ENCODE measurements at places on chromosomes 7 and 10.

- DNase-seq, result no peak
These were observed 316.4 kb downstream of the DNAJB6 start for GRCh38 chr7:157652954-157653826.

- no peak for DNase-seq
These were observed 39.5 kb downstream of the ERCC6 start for GRCh38 chr10:49499305-49499851.

DNA sequence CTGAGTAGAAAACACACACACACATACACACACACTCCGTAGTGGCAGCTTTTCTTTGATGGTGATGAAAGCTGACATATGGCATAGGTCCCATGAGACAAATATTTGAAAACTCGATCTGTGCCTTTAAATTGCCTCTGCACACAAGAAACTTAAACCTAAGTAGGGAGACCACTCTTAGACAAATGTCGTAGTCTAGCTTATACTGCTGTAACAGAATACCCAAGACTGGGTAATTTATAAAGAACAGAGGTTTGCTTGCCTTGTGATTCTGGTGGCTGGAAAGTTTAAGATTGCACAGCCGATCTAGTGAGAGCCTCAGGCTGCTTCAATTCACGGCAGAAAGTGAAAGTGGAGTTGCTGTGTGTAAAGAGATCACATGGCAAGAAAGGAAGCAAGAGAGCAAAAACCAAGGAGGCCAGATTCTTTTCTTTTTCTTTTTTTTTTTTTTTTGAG is 489.4 kb upstream of the SORCS1 start:
- DNase-seq, result peak; percentile 81

- DNase-seq, result no peak
These were observed 12.3 kb downstream of the TCF7L2 start for GRCh38 chr10:112962343-112962742.

- no peak for DNase-seq
These were observed 9.9 kb downstream of the KCNH2 start for GRCh38 chr7:150968056-150968733.

- DNase-seq, result no peak
These were observed 249.6 kb downstream of the PLXDC2 start for GRCh38 chr10:20065814-20066213.

GRCh38 chr10:79473496-79474095 is 28.2 kb upstream of the ZCCHC24 start:
- DNase-seq, result no peak

DNA sequence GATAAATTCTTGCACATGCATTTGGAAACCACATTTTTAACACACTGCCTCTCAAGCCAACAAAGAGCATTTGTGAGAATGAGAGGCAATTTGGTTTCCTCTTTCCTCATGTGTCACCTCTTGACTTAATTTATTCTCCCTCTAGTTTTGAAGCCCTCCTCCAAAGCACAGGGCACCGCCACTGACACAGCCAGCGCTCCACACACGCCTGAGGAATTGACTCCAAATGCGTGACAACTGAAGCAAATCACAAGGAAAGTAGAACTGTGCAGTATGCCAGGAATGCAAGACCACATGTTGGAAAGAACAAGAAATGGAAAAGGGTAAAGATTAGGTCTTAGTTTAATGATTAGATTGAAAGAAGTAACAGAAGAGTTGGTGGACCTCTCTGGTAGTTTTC is 173.3 kb downstream of the LSM5 start:
- no peak for DNase-seq

DNA sequence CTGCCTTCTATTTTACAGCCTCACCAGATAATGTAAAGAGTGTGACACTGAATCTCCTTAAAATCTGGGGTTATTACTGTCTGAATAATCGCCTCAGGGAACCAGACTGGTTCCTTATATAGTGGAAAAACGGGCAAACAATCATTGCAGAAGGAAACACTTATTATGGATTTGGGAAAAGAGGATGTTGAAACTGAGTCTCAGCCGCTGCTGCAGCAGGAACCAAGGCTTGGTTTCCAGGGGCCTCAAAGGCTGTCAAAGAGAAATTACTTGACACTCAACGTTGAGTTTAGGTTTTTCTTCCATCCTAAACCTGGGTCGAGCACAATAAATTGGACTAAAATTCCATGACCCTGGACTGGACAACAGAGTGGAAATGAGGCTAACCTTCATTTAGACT is 103.8 kb upstream of the AHR start:
- no peak for DNase-seq

- DNase-seq, result no peak
These were observed 93.9 kb downstream of the PDGFA start for GRCh38 chr7:425794-426188.

DNA sequence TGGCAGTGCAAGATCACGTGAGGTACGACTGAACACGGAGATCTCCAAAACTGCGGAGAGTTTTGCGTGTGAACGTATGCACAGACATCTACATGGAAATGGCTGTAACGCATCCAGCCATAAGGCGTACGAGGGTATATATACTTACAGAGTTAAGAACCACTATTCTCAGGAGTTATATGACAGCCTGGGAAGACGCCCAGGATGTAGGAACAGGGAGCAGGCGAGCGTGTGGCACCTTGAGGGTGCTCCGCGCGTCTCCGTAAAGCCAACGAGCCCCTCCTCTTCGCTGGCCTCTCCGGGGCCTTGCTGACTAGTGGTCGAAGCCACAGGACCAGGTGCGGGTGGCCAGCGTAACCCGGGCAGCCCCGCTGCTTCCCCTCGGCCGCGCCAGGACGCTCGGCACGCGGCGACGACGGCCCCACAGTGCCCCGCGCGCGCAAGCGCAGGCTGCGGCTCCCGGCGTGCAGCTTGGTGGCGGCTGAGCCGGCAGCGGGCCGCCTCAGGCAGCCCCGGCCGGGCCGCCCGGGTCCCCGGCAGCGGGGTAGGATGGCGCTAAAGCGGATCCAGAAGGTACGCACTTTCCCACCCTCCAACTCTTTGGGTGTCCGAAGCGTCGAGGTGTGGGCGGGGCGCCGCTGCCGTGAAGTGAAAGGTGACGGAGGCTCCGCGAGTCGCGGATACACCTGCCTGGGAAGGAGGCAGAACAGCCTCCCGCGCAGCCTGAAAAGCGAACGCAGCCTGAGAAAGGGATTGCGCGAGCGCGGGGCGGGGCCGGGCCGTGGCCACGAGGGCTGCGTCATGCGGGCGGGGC is at the start of gene UBE2D4:
UBE2D4 (plus strand) TSS at position 453 of the 814 bp plus-strand sequence; CDS start at position 550, 97 bp downstream.
- peak; percentile 96 for DNase-seq

DNA sequence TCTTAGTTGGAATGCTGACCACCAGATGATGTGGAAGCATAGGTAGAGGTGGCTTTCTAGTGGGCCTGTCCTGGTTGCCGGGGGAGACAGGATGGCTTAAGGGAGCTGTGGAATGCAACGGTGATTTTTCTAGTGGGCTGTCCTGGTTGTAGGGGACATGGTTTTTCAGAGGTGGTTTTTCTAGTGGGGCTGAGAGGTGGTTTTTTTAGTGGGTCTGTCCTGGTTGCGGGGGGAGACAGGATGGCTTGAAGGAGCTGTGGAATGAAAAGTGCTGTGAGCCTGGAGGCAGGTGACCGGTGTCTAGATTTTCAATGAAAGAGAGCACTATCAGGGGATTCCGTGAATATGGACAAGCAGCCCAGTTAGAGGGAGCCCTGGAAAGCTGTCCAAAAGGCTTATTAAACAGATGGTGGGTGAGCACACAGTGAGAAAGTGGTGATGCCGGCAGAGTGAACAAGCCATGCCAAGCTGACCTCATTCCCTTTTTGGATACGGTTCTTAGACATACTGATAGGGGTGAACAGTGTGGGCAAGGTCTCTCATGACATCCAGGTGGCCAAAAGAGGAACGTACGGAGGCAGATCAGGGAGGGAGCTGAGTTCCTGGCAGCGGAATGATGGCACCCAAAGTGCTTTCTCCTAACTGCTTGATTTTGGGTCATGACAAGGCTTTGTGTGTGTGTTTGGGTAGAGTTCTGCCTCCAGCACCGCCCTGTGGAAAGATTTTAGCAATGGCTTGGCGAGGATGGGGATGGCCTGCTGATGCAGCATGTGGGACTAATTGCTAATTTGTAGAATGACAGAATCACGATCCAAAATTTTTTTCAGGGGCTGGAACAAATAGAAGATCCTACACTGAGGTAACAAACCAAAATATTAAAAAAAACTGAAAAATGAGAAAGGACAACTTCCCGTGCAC is 126.6 kb downstream of the TMEM178B start:
- DNase-seq, result no peak

DNA sequence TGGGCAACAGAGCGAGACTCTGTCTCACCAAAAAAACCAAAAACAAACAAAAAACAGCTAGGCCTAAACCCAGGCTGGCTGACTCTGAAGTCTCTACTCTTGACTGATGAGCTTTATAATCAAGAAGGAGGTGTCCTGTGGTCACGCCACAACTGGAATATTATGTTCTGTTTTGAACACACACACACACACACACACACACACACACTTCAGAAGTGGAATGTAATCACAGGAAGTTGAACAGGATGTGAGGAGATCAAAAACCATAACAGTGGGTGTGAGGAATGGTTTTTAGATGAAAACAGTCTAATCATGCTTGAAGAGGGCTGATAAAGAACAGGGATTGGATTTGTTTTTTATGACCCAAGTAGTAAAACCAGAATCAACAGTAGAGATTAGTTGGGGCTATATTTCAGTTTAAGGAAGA is 51.1 kb upstream of the IL6 start:
- no peak for DNase-seq

- DNase-seq, result no peak
These were observed 23.1 kb upstream of the AKR1E2 start for GRCh38 chr10:4802711-4803487.

- no peak for DNase-seq
These were observed 176.2 kb upstream of the PLXNA4 start for GRCh38 chr7:132752431-132752830.

Data from NCI-H69 (cell line).